Epithelial cell of esophagus (primary cell): ENCODE measurements at places on chromosomes 6 and 20.

- DNase-seq: no peak
These were observed 97.5 kb upstream of the MYLIP start for GRCh38 chr6:16031278-16031981.

DNA sequence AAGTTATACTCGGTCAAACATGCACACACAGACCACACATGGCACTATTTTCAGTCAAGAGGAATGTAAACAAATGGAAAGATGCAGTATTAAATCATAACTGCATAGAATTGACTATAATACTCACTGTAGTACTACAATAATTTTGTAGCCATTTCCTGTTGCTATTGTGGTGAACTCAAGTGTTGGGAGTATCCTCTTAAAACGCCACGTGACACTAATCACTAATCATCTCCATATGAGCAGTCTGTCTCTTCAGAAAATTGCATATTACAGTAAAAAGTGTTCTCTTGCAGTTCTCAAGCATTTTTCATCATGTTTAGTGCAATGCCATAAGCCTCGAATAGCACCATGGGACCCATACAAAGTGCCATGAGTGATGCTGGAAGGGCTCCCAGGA, 258.7 kb upstream of the ID4 start:
- no peak for DNase-seq

DNA sequence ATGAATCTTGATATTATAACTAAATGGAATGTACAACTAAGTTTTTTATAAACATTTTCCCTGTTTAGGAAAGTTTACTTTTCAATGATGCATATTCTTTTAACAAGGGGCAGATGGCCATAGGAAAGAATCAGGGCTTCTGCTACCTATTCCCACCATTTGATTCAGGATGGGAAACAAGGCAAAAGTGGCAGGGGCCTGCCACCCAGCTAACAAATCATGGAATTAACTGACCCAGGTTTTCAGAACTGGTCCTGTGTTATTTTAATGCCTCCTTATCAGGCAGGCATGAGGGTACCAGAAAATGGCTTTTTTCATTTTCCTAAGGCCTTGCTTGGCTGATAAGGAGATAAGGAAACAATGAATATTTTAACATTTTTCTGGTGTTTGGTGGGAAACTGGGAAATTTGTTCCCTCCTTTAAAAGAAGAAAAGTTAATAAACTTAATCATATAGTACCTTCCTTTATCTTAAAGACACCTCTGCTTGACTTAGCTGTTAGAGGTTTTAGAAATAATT, 6.7 kb downstream of the POU3F2 start:
- DNase-seq: no peak

DNA sequence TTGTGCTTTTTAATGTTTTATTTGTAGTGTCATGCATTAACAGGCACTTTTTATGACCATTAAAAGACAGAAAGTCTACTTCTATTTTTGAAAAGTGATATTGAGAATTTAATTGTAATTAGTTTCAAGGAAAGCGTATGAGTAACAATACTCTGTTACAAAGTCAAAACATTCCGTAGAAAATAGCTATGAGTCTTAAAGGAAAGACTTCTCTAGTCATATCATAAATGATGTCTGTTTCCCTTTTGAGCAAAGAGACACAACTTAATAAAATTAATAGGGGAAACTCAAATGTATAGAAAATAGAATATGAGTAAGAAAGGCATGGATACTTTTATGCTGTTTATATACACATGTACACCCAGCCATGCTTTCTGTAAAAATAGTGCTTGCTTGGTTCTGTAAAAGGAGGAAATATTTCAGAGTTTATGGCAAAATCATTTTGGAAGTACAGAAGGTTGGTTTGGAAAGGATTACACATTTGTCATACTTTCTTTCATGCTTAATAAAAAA, 107.8 kb upstream of the AHI1 start:
- no peak for DNase-seq
